ENCODE measurements at places on chromosomes 5 and 9. TPM values are rescaled to one million over a fixed set of nuclear protein-coding genes. Genes with fewer than 3 reads are reported as not detected.

The TMEM250 gene
- polyA plus RNA-seq, result 14.0 TPM

- DNase-seq, result no peak
Observed at GRCh38 chr5:171736976-171737891, 48.4 kb upstream of the SMIM23 start.

GRCh38 chr5:179422213-179422855 lies 77.1 kb upstream of the ADAMTS2 start:
- no peak for DNase-seq

DNA sequence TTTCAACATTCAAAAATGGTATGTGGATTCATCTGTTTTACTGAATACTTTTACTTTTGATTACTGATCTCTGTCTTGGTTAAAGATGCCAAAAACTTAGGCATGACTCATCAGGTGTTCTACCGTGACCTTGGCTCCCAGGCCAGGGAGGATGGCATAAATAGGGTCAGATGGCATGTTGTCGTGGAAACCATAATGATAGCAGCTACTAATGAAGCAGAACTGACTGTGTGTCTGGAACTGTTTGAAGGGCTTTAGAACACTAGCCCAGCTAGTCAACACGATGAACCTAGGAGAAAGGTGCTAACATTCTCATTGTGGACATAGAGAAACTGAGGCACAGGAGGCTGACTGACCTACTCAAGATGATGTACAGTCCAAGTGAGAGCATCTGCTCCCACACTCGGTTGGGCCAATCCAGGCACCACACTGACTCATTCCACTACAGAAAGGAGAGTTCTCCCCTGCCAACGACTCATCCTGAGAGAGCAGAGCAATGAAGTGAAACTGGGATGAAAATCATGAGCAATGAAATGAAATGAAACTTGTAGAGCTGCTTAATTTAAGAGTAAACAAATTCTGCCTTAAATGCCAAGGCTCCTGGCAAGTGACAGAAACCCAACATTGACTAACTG lies 116.0 kb downstream of the TENT4A start:
- DNase-seq, result no peak

The FOXD4L5 gene
- 0.27 TPM for polyA plus RNA-seq

- DNase-seq, result no peak
Observed at GRCh38 chr9:125650271-125650737, 56.7 kb downstream of the MAPKAP1 start.

- no peak for DNase-seq
Observed at GRCh38 chr5:173869316-173869715, 18.8 kb upstream of the CPEB4 start.

The STING1 gene
- polyA plus RNA-seq, result 31.6 TPM

DNA sequence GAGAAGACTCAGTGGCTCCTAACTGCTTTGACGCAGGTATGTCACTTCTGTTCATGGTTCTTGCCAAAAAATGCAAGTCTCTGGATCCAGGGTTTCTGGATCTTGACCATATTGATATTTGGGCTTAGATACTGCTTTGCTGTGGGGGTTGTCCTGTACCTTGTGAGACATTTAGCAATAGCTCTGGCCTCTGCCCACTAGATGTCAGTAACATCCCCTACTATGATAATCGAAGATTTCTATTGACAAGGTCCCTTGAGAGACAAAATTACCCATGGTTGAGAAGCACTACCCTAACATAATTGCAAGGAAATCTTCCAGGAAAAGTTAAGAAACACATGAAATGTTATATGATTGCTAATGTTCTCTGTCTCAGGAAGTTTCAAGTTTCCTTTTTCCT lies 285.4 kb downstream of the TMEM232 start:
- DNase-seq, result peak; percentile 3

DNA sequence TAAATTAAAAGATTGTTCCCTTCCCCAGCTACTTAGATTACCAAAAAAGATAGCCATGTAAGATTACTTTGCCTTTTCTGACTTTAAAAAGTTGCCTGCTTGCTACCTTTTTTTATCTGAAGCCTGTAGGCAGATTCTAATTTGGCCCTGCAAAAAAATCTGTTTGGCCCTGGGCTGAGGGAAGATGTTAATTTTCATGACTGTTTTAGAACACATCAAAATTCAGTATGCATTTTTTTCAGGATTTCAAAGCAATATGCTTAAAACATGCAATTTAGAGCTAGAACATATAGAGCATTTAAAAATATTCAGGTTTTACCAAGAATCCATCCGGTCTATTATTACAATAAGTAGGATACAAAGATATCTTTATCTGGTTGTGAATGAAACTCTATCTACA lies 563.6 kb downstream of the NR2F1-AS1 start:
- DNase-seq, result no peak

DNA sequence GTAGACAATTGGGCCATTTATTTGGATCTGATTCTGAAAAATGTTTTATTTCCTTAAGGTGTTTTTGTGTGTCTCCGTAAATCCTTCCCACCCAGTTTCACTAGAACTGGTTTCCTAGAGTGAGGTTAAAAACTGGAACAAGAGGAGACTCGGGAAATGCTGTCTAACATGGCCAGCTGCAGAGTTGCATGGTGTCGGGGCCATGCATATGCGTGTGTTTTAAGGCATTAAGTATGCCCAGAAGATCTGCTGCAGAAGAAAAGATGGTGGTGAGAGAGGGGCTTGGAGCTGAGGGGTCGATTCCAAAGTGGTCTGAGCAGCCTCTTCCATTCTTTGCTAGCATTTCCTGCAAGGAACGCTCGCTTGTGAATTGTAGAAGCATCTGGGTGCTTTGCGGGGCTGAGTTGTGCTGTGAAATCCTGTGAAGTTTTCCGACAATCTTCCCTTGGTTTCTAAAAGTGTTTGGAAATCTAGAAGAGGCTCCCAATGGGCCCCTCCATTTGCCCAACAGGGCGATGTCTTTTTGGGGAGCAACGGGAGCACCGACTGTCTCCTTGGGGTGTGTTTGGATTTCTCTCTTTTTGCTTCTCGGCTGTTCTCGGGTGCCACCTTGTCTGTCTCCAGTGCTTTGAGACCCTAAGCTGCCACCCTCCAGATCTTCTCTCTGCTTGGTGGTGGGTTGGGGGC lies 113.8 kb downstream of the COL5A1 start:
- no peak for DNase-seq

The CAMK4 gene
- polyA plus RNA-seq, result 6.1 TPM

The IRF1 gene
- 16.2 TPM for polyA plus RNA-seq

DNA sequence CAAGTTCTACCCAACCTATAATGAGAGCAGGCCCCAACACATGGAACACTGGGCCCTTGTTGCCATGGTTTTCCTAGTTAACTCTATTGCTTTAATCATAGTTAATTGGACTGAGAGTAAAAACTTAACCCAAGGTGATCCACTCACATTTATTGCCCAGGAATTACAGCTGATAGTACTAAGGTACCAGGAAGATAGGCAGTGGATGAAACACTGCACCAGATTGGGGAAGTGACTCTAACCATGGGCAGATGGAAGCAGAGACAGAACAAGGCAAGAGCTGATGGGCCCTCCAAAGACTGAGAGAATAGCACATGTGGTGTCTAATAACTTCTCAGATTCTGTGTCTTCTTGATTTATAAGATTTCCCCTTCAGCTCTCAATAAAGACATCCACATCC lies 145.7 kb upstream of the TRIM32 start:
- no peak for DNase-seq

The ERMP1 gene
- polyA plus RNA-seq, result 54.0 TPM

GRCh38 chr9:123089790-123090189 lies 56.3 kb downstream of the GPR21 start:
- DNase-seq, result no peak

The LRRC19 gene
- polyA plus RNA-seq, result 19.4 TPM

The CTSL gene
- polyA plus RNA-seq, result 158 TPM

The GABRP gene
- 1.4 TPM for polyA plus RNA-seq

- no peak for DNase-seq
Observed at GRCh38 chr5:66436721-66437120, 159.5 kb upstream of the MAST4 start.

The ANKRD18A gene
- 5.3 TPM for polyA plus RNA-seq

The IL3 gene
- polyA plus RNA-seq, result not detected

The TPRN gene
- 10.9 TPM for polyA plus RNA-seq

- DNase-seq, result peak; percentile 59
Observed at GRCh38 chr9:16705111-16705604, 165.3 kb downstream of the BNC2 start.

The RNF130 gene
- polyA plus RNA-seq, result 69.9 TPM

GRCh38 chr9:126298063-126298801 lies 28.4 kb upstream of the MVB12B start:
- peak; percentile 64 for DNase-seq

GRCh38 chr9:107090218-107090617 lies 192.9 kb upstream of the RAD23B start:
- no peak for DNase-seq

GRCh38 chr9:89021154-89021803 lies 30.0 kb downstream of the S1PR3 start:
- no peak for DNase-seq

GRCh38 chr9:120935383-120935857 lies 8.8 kb upstream of the TRAF1 start:
- peak; percentile 71 for DNase-seq

DNA sequence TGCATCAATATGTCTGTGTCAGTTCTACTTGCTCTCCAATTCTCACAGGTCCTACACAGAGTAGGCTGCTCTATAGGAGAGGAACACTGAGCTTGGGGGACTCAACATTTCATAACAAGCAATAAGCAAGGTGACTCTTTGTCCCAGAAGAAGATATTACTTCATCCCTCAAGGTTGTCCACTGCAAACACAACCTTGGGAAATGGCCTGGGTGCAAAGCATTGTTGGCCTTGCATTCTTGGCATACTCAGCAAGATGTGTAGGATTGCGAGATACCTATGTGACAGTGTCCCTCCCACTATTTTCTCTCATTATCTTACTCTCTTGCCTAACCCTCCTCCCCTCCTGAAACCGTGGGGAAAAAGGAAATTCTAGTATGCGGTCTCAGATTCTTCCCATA lies 169.8 kb upstream of the FREM1 start:
- DNase-seq, result no peak

The PCDHGA12 gene
- polyA plus RNA-seq, result 1.5 TPM

DNA sequence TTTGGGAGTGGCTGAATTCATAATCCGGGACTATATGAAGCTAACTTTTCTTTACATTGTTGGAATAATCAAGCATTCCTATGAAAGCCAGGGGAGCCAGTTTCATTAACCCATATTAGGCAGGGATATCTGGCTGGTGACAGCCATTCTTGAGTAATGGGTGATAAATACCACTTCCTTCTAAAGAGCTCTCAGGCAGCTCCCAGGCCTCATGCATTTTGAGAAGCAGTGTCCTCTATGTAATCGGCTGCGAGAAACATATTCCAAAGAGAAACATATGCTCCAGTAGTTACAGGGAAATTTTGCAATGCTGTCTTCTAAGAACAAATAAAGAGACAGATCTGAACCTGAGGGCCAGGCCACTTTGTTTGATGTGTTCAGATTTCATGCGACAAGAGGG lies 83.1 kb downstream of the MSX2 start:
- DNase-seq, result no peak

- peak; percentile 64 for DNase-seq
Observed at GRCh38 chr5:115262321-115263077, at the start of gene PGGT1B. TSS of gene PGGT1B (minus strand) at chr5:115262877. CDS start at chr5:115262851, 26 bp downstream.

DNA sequence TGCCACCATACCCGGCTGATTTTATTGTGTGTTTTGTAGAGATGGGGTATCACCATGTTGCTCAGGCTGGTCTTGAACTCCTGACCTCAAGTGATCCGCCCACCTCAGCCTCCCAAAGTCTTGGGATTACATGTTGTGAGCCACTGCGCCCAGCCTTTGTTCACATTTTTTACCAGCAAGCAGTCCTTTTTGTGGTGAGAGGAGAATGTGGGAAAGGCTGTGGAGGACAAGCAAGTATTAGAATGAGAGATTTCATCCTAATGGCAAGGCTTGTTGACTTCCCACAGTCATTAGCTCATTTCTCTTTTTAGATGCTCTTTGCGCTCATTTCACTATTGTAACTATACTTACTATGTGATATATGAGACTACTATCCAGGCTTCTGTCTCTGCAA lies 6.1 kb downstream of the IL31RA start:
- no peak for DNase-seq

DNA sequence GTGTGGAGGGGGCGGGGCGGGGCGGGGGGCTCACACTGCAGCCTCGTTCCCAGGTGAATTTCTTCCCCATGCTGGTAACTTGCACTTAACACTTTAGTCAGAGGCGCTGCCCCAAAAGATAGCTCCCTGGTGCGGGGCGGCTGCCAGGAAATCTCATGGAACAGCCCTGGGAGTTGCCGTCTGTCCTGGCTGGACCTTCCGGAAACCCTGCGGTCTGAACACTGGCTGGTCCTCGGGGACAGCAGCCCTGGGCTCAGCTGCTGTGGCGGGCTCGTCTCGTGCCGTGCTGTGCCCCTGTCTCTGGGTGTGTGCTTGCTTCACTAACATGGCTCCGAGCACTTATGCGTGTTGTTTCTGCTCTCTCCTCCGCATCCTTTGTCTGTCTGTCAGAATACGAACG lies 25.8 kb downstream of the PTGES2 start:
- DNase-seq, result no peak

The ECM2 gene
- 14.9 TPM for polyA plus RNA-seq

DNA sequence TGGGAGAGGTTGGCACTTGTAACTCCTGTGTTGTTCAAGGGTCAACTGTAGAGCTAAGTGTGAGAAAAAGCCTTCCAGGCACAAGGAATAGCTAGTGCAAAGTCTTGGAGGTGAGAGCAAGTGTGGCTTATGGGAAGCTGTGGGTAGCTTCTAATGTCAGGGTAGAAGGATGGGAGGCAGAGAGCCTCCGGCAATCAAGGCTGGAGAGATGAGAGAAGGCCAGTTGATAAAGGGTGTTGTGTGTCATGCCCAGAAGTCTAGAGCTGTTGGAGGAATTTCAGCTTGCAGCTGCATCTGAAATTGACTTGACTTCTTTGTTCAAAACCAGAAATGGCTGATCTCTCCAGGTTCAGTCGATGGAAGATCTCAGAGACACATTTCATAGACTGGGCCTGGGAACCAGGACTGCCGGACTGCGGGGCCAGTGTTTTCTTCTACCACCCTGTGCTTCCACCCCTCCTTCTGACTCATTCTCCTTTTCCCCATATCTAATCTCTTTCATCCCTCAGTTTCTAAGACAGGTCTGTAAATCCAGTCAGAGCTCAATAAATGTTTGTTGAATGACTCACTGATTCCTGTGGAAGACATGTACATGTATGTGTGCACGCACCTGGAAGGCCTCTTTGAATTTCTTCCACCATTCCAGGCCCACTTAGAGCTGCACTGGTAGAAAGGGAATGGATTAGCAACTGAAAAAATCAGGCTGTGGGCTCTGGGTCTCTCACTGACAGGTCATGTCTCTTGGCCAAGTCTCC lies 67.8 kb upstream of the KLF4 start:
- DNase-seq, result no peak

DNA sequence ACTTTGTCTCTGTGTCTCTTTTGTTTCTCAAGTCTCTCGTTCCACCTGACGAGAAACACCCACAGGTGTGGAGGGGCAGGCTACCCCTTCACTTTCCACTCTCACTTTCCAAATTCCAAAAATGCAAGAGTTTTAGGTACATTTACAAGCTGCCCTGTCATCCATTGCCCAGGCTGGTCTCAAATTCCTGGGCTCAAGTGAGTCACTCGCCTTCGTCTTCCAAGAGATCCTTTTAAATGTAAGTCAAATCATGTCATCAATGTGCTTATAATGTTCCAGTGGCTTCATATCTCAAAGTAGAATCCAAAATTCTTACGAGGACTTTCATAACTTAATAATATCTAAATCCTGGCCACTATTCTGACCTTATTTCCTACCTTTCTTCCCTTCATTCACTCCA lies 20.4 kb upstream of the UGCG start:
- no peak for DNase-seq
